Effector memory CD4-positive, alpha-beta T cell (primary cell): ENCODE measurements at places on chromosomes 11 and 22.
A peak's percentile ranks its signal among the peaks of the same experiment; 100 is the strongest.

DNA sequence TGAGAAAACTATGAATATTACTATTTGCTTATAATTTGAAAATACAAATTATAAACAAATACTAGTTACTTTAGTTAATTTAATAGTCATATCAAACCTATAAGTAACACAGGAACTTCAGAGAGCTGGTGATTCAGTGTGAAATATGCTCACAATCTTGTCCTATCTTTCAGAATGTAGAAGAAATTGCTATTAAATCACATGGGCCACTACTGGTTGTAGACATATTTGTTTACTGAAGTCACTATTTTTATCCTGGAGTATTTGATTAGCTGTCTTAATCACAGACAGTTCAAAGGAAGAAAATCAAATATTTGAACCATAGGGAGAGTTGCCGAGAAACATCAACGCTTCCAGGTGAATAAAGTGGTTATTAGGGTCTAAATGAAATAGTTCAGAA lies 187.6 kb upstream of the ANO3 start:
- no peak for DNase-seq

GRCh38 chr11:40294349-40294735 lies 1165.1 kb downstream of the LRRC4C start:
- DNase-seq: no peak

DNA sequence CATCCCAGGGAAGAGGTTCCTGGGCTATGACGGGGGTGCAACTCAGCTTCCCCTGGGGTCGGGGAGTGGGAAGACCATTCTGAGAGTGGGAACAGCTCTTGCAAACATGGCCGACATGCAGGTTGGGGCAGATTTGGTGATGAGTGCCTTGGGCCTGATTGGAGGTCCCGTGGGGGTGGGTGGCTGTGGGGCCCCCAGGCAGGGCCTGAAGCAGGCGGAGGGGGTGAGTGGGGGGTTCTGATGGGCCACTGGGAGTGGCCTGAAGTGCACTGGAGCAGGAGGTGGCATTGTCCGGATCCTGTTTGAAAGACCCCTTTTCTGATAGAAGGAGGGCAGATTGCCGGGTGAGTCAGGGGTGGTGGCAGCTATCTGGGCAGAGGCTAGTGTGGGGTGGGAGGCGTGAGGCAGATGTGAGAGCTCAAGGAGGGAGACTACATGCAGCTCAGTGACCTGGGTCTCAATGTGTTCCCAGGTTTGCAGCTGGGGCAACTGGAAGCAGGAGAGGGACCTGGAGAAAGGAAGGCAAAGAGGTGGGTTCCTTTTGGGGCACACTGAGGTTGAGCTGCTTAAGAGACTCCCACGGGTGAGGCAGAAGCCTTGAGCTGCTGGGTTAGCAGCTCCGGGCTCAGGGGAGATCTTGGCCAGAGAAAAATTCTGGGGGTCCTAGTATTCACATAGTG lies 15.1 kb downstream of the MYEOV start:
- DNase-seq: no peak

DNA sequence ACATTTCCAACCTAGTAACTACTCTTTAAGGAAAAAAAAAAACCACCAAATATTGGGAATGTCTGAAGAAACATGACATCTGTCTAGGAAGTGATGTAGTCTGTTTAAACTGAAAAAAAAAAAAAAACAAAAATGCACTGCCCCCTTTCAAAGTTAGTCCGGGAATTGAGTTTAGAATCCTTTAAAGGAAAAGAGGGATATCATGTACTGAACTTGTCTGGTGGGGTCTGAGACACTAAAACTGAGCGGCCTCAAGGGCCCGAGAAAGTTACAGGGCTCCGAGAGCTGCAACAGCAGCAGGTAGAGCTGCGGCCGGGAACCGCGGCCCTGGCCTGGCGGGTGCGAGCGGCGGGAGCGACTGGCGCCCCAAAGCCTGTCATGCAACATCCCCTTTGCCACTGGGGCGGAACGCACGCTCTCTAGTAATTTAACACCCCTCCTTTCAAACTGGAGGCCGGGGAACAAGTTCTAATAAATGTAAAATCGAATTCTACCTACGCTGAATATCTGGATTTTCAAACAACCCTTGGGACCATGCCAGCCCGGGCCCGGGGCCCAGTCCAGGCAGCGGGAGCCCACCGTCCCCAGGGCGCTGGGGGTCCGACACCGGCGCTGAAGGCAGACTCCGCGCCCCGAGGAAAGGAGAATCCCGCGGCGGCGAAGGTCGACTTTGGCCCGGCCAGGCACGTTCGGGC lies 736 bp downstream of the RDX start:
- peak; percentile 23 for DNase-seq

DNA sequence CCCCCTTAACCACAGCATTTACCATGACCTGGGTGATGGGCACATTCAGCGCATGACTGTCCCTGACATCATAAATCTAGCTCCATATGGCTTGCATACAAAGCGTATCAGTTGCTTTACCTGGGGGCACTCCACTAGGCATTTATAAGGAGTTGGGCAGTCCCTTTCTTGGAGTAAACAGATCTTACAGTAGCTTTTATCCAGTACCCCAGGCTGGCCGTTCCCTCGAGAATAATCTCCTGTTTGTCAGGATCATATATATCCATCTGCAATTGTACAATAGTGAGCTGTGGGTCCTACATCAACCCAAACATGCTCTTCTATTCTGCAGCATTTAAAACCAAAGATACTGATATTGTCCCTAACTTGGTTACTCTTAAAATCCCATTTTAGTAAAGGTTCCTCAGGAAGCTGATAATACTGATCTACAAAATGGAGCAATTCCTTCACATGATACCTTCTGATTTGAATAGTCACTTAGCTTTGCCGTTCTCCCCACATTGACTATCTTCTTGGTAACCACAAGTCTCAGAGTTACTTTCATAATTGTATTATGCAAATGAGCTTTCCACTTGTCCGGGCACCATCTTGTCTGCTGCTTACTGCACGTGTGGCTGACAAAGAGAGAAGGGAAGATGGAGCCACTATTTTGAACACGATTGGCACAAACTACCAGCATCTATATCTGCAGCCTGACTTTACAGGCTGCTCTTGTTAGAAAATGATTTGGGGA lies 205.0 kb downstream of the CWF19L2 start:
- DNase-seq: no peak

DNA sequence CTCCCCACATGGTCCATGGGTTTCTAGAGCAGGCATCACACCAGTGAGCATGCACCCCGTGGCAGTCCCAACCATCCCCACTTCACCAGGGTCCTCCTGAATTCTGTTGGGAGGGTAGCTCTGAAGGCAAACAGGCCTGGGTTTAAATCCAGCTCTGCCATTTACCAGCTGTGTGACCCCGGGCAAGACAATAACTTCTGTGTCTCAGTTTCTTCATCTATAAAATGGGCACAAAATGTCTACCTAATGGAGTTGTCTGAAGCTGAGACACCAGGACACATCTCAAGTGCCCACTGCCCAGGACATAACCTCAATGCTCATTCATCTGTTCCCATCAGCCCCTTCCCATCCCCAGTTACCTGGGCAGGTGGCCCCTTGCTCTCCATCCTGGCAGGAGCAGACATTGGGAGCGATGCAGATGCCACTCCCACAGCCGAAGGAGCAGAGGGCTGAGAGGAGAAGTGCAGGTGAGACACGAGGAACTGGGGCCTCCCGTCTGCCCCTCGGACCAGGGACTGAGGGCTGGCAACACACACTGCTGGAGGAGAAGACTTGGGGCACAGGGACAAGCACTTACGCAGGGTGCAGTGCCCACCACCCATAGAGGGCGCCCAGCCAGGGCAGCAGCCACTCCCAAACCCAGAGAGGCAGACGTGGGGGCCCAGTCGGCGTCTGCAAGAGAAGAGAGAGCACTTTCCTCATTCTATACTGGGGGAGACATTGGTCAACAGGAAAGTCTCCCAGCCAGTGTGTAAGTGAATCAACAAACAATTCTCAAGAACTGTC lies 4.0 kb downstream of the VWCE start:
- DNase-seq: no peak

- no peak for DNase-seq
Measured at GRCh38 chr22:33620085-33620484, 300.2 kb downstream of the LARGE1 start.

- DNase-seq: no peak
Measured at GRCh38 chr11:133991101-133991500, 34.3 kb upstream of the IGSF9B start.

GRCh38 chr22:17380359-17381087 lies 11.3 kb downstream of the CECR2 start:
- DNase-seq: no peak

GRCh38 chr22:43317239-43317638 lies 25.9 kb downstream of the SCUBE1 start:
- no peak for DNase-seq

DNA sequence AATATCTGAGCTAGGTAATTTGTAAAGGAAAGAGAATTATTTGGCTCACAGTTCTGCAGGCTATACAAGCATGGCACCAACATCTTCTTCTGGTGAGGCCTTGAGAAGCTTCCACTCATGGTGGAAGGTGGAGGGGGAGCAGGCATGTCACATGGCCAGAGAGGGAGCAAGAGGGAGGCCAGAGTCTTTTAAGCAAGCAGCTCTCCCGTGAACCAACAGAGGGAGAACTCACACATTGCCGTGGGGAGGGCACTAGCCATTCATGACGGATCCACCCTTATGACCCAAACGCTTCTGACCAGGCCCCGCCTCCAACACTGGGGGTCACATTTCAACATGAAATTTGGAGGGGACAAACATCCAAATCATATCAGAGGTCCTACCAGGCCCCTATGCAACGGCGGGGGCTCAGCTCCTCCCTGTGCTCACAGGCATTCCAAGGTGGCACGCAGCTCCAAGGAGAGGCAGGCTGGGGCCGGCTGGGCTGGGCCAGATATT lies 4.6 kb downstream of the C11orf96 start:
- DNase-seq: no peak

DNA sequence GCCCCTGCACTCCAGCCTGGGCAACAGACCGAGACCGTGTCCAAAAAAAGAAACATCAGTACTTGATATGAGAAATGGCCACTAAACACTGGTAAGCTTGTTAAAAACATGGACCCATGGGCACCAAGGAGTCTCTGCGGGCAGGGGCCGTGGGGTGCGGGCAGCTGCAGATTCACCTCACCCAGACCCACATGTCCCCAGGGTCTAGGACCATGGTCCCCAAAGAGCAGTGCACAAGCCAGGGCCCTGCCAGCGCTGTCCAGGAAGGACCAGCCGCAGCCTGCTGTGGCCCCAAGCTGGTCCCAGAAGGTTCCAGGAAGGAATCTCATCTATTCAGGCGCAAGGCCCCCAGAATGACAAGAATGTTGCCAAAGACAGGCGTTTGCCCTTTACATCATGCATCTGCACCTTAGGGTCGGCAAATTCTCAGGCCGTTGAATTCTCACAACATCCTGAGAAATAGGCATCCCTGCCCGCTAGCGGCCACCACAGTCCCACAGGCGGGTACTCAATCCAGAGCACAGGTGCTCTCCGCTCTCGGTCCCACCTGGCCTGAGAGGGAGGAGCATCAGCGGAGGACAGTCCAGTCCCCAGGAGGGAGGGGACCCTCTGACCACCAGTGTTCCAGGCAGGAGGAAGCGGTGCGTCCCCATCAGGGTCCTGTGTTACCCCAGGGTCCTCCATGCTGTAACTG lies 9.5 kb downstream of the YPEL1 start:
- DNase-seq: no peak

DNA sequence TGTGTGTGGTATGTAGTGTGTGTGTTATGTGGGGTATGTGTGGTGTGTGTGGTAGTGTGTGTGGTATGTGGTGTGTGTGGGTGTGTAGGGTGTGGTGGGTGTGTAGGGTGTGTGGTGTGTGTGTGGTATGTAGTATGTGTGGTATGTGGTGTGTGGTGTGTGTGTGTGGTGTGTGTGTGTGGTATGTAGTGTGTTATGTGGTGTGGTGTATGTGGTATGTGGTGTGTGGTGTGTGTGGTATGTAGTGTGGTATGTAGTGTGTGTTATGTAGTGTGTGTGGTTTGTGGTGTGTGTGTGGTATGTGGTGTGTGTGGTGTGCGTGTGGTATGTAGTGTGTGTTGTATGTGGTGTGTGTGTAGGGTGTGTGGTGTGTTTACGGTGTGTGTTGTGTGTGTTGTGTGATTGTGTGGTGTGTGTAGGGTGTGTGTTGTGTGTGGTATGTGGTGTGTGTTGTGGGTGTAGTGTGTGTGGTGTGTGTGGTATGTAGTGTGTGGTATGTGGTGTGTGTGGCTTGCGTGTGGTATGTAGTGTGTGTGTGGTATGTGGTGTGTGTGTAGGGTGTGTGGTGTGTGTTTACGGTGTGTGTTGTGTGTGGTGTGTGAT lies 4.2 kb upstream of the PPP6R2 start:
- no peak for DNase-seq

- no peak for DNase-seq
Measured at GRCh38 chr11:77568916-77569675, 20.7 kb upstream of the AQP11 start.

DNA sequence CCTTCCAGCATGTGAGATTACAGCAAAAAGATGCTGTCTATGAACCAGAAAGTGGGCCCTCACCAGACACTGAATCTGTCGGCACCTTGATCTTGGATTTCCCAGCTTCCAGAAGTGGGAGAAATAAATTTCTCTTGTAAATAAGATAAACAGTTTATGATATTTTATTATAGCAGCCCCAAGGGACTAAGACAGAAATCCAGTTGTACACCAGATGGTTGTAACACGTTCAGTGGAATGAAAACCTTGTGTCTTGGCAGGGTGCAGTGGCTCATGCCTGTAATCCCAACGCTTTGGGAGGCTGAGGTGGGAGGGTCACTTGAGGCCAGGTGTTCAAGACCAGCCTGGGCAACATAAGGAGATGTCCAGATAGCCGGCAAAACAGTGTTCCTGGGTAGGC lies 61.8 kb downstream of the MCHR1 start:
- no peak for DNase-seq

DNA sequence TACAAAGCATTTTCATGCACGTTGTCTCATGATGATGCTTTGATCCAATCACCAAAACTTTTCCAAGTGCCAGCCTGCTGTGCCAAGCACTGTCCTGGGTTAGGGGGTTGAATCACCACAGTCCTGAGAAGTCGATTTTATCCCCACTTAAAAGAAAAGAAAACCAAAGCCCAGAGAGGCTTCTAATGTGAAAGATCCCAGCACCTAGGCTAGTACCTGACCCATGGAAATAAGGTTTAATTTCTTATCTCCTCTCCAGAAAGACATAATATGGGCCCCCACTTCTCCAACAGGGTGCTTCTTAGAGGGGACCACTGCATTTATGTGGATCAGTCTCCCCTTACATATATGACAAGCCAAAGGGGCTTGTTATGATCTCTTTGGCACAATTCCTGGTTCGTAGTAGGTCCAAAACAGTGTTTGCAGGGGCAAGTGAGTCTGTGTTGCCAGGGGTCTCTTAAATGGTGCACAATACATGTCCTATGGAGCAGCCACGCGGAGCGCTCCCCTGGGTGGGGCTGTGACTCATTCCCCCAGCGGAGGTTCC lies 1.9 kb upstream of the BCL9L start:
- DNase-seq: no peak
